Stimulated activated CD8-positive, alpha-beta memory T cell treated with anti-CD3 and anti-CD28 coated beads, Interleukin-4, amount 100 ng/mL, for 24 hours (primary cell): ENCODE measurements at places on chromosomes 16 and 17.
A peak's percentile ranks its signal among the peaks of the same experiment; 100 is the strongest.

DNA sequence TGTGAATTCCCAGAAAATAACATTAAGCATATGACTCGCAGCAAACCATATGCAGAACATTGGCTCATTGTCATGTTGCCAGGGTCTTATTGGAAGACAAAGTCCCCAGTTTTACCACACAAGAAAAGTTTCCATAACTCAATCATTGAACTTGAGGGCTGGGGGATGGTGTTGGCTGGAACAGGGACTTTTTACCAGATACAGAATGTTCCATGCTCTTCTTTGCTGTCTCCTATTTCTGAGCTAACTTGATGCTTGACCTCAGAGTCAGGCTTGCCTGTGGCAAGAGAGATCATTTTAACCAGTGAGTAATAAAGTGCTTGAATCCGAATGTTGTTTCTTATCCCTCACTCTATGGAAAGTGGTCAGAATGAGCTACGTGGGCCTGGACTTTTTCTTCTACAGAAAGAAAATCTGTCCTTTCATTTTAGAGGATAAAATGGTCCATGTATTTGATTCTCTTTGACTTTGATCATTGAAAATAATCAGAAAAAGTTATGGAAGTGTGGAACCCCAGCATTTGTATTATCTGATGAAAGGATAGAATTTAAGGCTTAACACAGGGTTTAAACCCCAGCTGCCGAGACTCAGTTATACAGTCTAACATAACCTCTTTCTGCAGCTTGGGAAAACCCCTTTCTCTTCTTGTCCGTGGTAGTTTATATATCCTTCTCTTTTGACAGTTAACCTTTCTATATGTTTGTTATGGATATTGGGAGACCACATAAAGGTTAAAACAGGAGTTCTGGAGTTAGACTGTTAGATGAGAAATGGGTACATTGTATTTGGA, 67.0 kb downstream of the TUBD1 start:
- no peak for DNase-seq

- DNase-seq, result no peak
Measured at GRCh38 chr17:16048811-16049449, 49.3 kb downstream of the TTC19 start.

- peak; percentile 28 for DNase-seq
Measured at GRCh38 chr17:80455336-80455710, 21.1 kb downstream of the NPTX1 start.

GRCh38 chr16:23132775-23133463, 16.3 kb downstream of the USP31 start:
- DNase-seq, result no peak

GRCh38 chr17:81693509-81694210, 9.5 kb upstream of the MRPL12 start:
- DNase-seq, result no peak

GRCh38 chr16:4733211-4733742, 794 bp downstream of the ANKS3 start:
- DNase-seq, result no peak

DNA sequence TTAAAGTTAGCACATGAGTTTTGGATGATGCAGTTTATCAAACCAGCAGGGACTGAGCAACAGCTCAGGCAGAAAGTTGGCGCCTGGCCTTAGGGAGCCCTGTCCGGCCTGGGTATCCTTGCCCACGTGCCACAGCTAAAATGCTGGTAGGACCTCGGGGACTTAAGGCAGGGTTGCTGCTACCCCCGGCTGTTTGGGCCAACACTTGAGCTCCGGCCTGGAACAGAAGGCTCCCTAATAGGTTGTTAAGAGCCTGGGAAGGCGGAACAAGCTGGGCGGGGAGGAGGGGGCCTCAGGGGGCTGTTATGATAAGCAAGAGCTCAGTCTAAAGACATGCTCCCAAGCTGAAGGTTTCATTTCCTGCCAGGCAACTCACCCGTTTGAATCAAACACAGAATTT, 39.7 kb downstream of the CUEDC1 start:
- DNase-seq, result no peak

- DNase-seq, result no peak
Measured at GRCh38 chr17:54969658-54970572, 1.4 kb downstream of the STXBP4 start.

GRCh38 chr16:64253096-64253495, 868.8 kb downstream of the CDH11 start:
- DNase-seq, result no peak

GRCh38 chr16:68328860-68329390, 18.1 kb downstream of the PRMT7 start:
- no peak for DNase-seq

- no peak for DNase-seq
Measured at GRCh38 chr17:28478712-28479615, 5.5 kb downstream of the SLC13A2 start.

DNA sequence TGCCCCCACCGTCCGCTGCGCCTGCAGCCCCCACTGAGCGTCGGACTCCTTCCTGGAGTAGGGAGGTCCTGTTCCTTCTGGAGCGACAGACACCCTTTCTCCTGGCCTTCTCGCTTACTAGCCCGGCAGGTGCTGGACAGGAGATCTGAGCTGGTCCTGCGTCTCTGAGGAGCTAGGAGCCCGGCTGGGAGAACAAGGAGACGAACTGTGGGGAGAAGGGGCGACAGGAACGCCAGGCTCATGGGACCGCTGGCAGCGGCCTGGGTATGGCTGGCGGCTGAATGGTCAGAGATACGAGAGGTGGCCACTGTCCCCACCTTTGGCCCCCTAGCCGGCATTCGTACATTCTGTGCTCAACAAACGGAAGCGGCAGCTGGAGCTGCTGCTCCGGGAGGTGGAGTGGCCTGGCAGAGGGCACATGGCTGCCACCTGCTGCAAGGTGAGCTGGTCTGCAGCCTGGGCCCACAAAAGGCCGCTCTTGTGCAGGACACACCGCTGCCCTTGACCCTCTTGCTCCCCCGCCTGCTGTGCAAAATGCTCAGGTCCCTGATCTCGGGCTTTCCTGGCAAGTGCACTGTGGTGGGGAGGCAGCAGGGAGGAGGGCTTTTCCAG, 2066.7 kb downstream of the TP53TG3F start:
- no peak for DNase-seq

DNA sequence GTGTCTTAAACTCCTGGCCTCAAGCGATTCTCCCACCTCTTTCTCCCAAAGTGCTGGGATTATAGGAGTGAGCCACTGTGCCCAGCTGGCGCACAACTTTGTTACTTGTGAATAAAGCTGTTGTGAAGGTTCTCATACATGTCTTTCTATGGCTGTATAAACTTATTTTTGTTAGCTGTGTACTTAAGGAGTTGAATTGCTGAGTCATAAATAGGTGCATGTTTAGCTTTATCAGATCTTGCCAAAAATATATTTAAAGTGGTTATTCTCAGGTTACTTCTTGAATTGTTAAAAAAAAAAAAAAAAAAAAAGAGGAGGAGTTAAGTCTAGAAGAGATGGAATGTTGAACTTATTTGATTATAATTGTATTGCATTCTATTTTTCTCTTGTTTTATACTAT, 47.6 kb upstream of the IRX3 start:
- DNase-seq, result no peak

DNA sequence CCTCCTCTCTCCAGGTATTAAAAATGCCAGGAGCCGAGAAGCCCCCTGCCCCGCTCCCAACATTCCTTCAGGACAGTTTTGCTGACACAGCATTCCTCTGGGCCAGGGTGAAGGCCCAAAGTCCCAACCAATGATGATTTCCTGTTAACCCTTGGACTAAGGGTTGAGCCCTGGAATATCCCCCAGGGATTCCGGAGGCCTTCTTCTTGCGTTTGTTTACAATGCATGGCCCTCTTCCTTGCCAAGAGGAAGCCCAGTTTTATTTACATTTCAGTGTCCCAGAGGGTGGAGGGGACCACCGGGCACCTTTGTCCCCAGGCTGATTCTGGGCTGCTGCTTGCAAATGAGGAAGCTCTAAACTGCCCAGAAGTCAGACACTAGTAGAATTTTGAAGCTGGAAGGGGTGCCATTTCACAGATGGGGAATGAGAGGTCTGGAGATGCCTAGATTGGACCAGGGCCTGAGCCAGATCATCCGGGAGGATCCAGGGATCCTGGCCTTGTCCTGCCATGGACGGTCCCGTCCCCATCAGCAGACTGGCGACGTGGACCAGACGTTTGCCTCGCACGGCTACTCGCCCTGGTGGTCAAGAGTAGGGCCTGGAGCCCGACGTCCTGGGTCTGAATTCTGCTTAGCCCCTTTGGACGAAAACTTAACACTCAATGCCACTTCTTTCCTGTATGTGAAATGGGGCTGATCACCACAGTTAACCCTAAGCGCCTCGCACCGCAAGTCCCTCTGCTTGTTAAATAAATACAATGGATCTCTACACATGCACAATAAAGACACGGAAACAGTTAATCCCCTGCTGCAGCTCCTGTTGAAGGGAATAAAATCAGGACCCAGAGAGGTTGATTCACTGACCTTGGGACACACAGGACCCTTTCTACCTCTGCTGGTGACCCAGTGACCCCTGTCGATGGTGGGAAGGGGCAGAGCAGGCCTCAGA, 55.6 kb upstream of the CIBAR2 start:
- DNase-seq, result no peak

- DNase-seq, result no peak
Measured at GRCh38 chr16:71296584-71297340, 7.6 kb upstream of the CMTR2 start.

- no peak for DNase-seq
Measured at GRCh38 chr16:23523321-23523720, 13.0 kb upstream of the GGA2 start.

GRCh38 chr17:8121681-8122421, 2.1 kb downstream of the HES7 start:
- DNase-seq, result no peak

- DNase-seq, result no peak
Measured at GRCh38 chr17:55273579-55274354, 9.0 kb downstream of the HLF start.

GRCh38 chr16:21593530-21594289, 5.7 kb upstream of the METTL9 start:
- no peak for DNase-seq

- peak; percentile 34 for DNase-seq
Measured at GRCh38 chr16:15961060-15961511, 11.7 kb downstream of the ABCC1 start.

DNA sequence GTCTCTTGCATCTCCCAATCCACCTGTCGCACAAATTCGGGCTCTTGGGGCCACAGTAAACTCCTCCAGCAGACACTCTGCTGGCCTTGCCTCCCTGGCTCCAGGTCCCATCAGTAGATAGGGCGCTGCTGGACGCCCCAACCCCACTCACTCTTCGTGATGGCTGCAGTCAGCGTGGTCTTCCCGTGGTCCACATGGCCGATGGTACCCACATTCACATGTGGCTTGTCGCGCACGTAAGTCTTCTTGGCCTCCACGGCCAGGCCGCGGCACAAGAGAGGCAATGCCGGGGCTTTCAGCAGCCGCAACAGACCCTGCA, 428 bp downstream of the TUFM start:
- no peak for DNase-seq

DNA sequence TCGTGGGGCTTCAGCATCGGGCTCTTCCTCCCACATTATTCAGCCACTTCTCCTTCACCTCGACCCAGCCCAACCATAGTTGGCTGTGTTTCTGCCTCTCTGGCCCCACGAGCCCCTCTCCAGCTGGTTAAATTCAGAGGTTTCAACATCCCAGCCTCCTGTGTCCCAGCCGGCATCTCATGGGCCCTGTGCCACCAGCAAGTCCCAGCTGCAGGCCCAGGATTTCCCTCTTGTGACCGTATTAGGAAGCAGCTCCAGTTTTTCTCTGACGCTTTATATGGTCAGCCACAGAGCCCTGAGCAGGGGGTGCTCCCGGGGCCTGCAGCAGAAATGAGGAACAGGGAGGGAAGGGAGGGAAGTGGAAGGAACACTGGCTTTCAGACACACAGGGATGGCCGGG, 27.4 kb downstream of the MYH11 start:
- DNase-seq, result no peak

DNA sequence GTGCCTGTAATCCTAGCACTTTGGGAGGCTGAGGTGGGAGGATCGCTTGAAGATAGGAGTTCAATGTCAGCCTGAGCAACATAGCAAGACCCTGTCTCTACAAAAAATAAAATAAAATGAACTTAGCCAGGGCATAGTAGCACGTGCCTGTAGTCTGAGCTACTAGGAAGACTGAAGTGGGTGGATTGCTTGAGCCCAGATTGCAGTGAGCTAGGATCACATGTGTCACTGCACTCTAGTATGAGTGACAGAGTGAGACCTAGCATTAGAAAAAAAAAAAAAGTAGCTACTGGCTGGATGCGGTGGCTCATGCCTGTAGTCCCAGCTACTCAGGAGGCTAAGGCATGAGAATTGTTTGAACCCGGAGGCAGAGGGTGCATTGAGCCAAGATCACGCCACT, 6.0 kb downstream of the ADAP2 start:
- DNase-seq, result no peak

GRCh38 chr16:78499399-78499798, 399.9 kb downstream of the WWOX start:
- no peak for DNase-seq

DNA sequence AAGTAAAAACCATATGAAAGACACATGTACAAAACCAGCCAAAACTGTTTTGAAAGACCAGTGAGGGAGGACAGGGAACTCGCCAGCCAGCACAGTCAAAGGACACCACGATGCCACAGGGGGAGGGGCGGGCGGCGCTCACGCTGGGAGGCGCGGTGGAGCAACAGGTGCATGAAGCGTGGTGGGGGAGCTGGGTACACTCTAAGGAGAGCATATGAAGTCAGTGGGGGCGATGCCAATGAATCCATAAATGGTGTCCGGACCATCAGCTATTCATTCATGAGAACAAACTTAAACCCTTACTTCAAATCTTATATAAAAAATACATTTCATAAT, 101.0 kb upstream of the DNAH17 start:
- DNase-seq, result no peak

DNA sequence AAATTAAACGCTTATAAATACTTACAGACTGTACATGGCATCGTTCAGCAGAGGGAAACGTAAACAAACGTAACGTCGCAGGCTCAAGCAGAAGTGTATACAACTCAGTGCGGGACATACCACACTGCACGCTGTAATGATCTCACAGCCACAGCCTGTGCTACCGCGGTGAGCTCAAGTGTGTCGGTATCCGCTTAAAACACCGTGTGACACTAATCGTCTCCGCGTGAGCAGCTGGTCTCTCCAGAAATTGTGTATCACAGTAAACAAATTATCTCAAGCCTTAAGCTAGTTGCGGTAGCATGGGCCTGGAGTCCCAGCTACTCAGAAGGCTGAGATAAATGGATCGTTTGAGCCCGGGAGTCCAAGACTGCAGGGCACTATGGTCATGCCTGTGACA, 115.3 kb downstream of the ANKRD11 start:
- DNase-seq, result no peak
